A172 (cell line): ENCODE measurements at places on chromosomes 3 and 15. TPM values are rescaled to one million over a fixed set of nuclear protein-coding genes. Genes with fewer than 3 reads are reported as not detected.

The ESYT3 gene
- total RNA-seq, result 0.16 and 0.46 TPM in 2 replicates

The CISH gene
- 1.1 and 2.3 TPM in 2 replicates for total RNA-seq

The SLC2A2 gene
- 0.07 TPM in 2 replicates for total RNA-seq

The CCRL2 gene
- 0.72 TPM in 1 of 2 replicates, not detected in the other for total RNA-seq
